ENCODE measurements at places on chromosomes 1 and 21.
A peak's percentile ranks its signal among the peaks of the same experiment; 100 is the strongest.

DNA sequence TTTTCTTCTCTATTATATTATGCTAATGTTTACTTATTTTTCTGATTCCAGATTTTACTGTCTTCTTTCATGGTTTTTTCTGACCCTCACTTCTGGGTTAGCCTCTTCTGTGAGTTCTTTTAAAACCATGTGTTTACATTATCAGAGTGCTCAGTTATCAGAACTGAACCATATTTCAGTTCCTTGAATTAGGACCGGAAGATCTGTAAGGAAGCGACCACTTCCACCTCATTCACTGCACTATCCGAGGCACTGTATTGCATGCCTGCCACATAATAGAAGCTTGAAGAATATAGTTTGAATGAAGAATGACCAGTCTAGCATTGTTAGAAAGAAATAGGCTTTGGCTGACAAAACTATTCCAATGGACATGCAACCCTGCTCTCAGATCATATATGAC lies 281.0 kb upstream of the DEPDC1 start:
- H3K27ac ChIP-seq: no peak overlapping the region
- no peak overlapping the region for H3K4me3 ChIP-seq

- no peaks in the 10 kb centered on the region for H3K36me3 ChIP-seq
- H3K27ac ChIP-seq: no peak overlapping the region
- no peak for DNase-seq
- no peak overlapping the region for H3K4me3 ChIP-seq
These were observed 50.4 kb upstream of the F3 start for GRCh38 chr1:94591823-94592570.

- no peak for DNase-seq
- no peak overlapping the region for H3K27ac ChIP-seq
- no peaks in the 10 kb centered on the region for H3K36me3 ChIP-seq
- no peaks in the 10 kb centered on the region for H3K27me3 ChIP-seq
- H3K4me1 ChIP-seq: peaks cover 35% of the 10 kb centered on the region
- peak overlapping the region; percentile 96 for H3K4me3 ChIP-seq
These were observed 2.7 kb downstream of the ZBTB7B start for GRCh38 chr1:155005076-155006011.

GRCh38 chr1:170200621-170201397 lies 55.0 kb downstream of the NTMT2 start:
- no peak overlapping the region for H3K27ac ChIP-seq
- no peaks in the 10 kb centered on the region for H3K27me3 ChIP-seq
- no peak for DNase-seq
- no peak overlapping the region for H3K4me3 ChIP-seq
- no peaks in the 10 kb centered on the region for H3K36me3 ChIP-seq
- peaks cover 12% of the 10 kb centered on the region for H3K4me1 ChIP-seq

- DNase-seq: no peak
- H3K27me3 ChIP-seq: no peaks in the 10 kb centered on the region
- no peaks in the 10 kb centered on the region for H3K4me1 ChIP-seq
- H3K4me3 ChIP-seq: no peak overlapping the region
- H3K27ac ChIP-seq: no peak overlapping the region
- no peaks in the 10 kb centered on the region for H3K36me3 ChIP-seq
These were observed 85.2 kb upstream of the EXO1 start for GRCh38 chr1:241762713-241763339.

GRCh38 chr1:56824938-56825337 lies 5.7 kb upstream of the FYB2 start:
- DNase-seq: no peak
- peaks cover under 1% of the 10 kb centered on the region for H3K4me1 ChIP-seq
- no peaks in the 10 kb centered on the region for H3K27me3 ChIP-seq
- H3K27ac ChIP-seq: no peak overlapping the region
- no peaks in the 10 kb centered on the region for H3K36me3 ChIP-seq
- H3K4me3 ChIP-seq: no peak overlapping the region

DNA sequence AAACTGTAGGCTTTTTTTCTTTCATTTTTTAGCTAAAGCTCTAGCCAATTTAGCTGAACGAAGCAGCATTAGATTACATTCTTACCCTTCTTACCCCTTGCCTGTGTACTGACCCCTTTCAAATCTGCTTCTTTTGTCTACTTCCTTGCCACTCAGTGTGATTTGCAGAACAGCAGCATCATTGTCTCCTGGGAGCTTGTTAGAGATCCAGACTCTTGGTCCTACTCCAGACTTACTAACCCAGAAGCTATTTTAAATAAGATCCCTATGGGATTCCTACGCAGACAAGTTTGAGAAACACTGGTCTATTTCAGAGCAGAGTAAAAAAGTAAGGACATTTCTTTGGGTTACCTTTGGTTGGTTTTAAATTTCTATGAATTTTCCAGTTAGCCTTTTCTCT lies 13.8 kb downstream of the LRRC39 start:
- DNase-seq: no peak
- no peak overlapping the region for H3K4me3 ChIP-seq
- H3K36me3 ChIP-seq: no peaks in the 10 kb centered on the region
- no peaks in the 10 kb centered on the region for H3K27me3 ChIP-seq
- H3K27ac ChIP-seq: no peak overlapping the region
- H3K4me1 ChIP-seq: no peaks in the 10 kb centered on the region

- no peak overlapping the region for H3K27ac ChIP-seq
- no peaks in the 10 kb centered on the region for H3K36me3 ChIP-seq
- no peak overlapping the region for H3K4me3 ChIP-seq
- no peak for DNase-seq
- H3K4me1 ChIP-seq: no peaks in the 10 kb centered on the region
These were observed 63.0 kb downstream of the KCNT2 start for GRCh38 chr1:196545222-196545621.

GRCh38 chr1:32052887-32053286 lies 19.9 kb upstream of the TMEM39B start:
- DNase-seq: no peak
- H3K36me3 ChIP-seq: peaks cover 72% of the 10 kb centered on the region
- H3K27ac ChIP-seq: no peak overlapping the region
- no peak overlapping the region for H3K4me3 ChIP-seq
- H3K4me1 ChIP-seq: no peaks in the 10 kb centered on the region

GRCh38 chr1:172344444-172344843 lies 76.0 kb upstream of the C1orf105 start:
- H3K4me1 ChIP-seq: peaks cover 25% of the 10 kb centered on the region
- no peaks in the 10 kb centered on the region for H3K36me3 ChIP-seq
- H3K4me3 ChIP-seq: no peak overlapping the region
- no peaks in the 10 kb centered on the region for H3K27me3 ChIP-seq
- no peak overlapping the region for H3K27ac ChIP-seq

DNA sequence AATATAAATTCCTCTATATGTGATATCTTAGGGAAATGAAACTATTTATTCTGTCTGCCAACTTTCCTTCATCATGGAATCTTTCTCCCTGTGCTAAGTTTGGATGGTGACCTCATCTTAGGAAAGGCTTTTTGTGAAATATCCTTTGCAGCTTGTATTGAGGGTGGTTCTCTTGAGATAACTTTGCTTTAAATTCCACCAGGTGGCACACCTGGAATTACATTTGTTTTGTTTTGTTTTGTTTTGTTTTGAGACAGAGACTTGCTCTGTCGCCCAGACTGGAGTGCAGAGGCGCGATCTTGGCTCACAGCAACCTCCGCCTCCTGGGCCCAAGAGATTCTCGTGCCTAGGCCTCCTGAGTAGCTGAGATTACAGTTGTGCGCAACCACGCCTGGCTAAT lies 7.6 kb upstream of the CD1A start:
- no peak overlapping the region for H3K4me3 ChIP-seq
- H3K27me3 ChIP-seq: no peaks in the 10 kb centered on the region
- DNase-seq: peak; percentile 20
- no peak overlapping the region for H3K27ac ChIP-seq
- no peaks in the 10 kb centered on the region for H3K36me3 ChIP-seq

DNA sequence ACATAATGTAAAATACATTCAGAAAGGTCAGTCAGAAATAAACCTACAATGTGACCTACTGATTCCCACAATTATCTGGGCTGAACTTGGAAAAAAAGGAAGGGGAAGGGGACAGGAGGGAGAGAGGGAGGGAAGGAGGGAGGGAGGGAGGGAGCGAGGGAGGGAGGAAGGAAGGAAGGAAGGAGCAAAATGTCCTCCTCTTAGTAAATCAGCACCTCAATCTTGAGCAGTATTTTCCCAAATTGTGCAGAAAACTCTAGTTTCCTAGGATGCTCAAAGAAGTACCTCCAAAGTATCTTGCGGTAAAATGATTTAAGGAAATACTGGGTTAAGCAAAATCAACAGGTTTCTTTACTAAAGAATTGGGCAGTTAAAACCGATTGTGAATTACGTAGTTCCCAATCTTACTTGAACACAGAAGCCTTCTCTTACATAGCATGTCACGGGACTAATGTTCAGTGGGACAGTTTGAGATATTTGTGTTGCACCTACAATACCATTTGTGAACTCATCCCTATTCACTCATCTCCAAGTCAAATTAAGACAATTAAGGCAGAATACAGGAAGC lies 51.0 kb upstream of the ASPM start:
- H3K36me3 ChIP-seq: no peaks in the 10 kb centered on the region
- peak overlapping the region; percentile 84 for H3K4me3 ChIP-seq
- DNase-seq: peak; percentile 27
- no peak overlapping the region for H3K27ac ChIP-seq

GRCh38 chr1:40783001-40783905 lies at the start of gene KCNQ4:
TSS of gene KCNQ4 (plus strand) at chr1:40783787. CDS start at chr1:40784094, 307 bp downstream.
- no peak within 1 kb of the TSS for H3K27ac ChIP-seq
- peak; percentile 84 for DNase-seq
- H3K27me3 ChIP-seq: peaks cover 53% of the 10 kb centered on the region
- no peaks in the 10 kb centered on the region for H3K36me3 ChIP-seq
- peaks cover 7% of the 10 kb centered on the region for H3K4me1 ChIP-seq

DNA sequence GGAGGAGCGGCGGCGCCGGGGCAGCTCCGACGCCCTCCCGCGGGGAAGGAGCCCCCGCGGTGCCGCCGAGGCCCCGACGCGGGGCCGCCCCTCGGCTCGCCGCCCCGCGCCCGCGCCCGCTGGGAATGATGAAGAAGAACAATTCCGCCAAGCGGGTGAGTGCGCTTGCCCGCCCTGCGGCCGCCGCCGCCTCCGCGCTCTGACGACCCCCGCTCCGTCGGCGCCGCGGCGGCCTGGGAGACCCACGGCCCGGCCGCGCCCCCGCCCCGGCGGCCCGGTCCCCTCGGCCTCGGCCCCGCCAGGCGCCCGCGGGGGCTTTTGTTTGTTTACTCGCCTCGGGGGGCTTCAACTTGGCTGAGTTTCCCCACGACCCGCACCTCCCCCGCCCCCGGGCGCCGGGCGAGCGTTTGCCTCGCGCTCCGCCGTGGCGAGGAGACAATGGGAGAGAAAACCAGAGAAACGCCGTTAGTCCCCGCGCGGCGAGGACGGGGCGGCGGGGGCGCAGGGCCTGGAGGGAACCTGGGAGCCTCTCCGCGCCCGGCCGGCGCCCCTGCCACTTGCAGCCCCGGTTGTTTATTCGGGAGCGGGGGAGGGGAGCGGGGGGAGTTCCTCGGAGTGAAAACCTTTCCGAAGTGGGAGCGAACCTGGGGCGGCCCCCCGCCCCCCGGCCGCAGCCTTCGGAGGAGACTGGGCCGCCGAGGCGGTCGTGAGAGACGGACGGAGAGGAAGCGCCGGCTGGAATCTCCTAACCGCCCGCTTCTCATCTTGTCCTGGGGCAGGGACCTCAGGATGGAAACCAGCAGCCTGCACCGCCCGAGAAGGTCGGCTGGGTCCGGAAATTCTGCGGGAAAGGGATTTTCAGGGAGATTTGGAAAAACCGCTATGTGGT lies 661 bp downstream of the PLEKHO1 start:
- DNase-seq: peak; percentile 63
- peaks cover 12% of the 10 kb centered on the region for H3K4me1 ChIP-seq
- H3K27ac ChIP-seq: no peak overlapping the region
- H3K27me3 ChIP-seq: peaks cover 33% of the 10 kb centered on the region

- no peaks in the 10 kb centered on the region for H3K4me1 ChIP-seq
- DNase-seq: no peak
- no peak overlapping the region for H3K4me3 ChIP-seq
- no peaks in the 10 kb centered on the region for H3K36me3 ChIP-seq
- no peak overlapping the region for H3K27ac ChIP-seq
These were observed 152.4 kb downstream of the LEPR start for GRCh38 chr1:65572701-65573421.

DNA sequence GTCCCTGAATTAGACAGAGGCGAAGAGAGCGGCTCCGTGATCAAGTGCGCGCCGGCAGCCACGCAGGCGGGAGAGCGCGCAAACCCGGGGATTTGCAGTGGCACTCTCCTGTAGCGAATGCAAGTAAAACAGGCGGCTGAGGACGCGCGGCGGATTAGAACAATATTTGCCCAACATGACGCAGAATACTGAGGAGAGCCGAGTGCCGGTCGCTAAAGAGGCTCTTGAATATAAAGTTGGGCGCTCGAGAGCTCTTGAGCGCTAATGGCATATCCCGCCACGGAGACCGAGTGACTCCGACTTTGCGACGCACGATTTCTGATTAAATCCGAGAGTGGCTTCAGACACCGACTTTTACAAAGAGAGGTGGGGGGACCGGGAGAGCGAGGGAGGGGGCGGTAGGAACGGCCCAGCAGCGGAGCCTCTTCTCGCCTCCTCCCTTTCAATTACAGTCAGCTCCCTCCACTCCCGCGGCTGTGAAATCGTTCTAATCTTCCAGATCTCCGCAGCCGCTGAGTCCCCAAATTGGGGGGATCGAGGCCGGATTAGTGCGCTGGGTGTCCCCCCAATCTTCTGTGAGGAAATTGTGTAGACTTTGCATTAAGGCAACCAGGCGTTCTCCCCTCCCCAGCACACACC lies 2.3 kb downstream of the PAX7 start:
- DNase-seq: peak; percentile 61
- peaks cover 50% of the 10 kb centered on the region for H3K4me1 ChIP-seq
- H3K27me3 ChIP-seq: peaks cover 99% of the 10 kb centered on the region
- no peak overlapping the region for H3K27ac ChIP-seq
- no peaks in the 10 kb centered on the region for H3K36me3 ChIP-seq

GRCh38 chr1:156697481-156697880 lies 7.9 kb downstream of the CRABP2 start:
- H3K27me3 ChIP-seq: no peaks in the 10 kb centered on the region
- no peak overlapping the region for H3K27ac ChIP-seq
- no peak for DNase-seq
- H3K36me3 ChIP-seq: no peaks in the 10 kb centered on the region

DNA sequence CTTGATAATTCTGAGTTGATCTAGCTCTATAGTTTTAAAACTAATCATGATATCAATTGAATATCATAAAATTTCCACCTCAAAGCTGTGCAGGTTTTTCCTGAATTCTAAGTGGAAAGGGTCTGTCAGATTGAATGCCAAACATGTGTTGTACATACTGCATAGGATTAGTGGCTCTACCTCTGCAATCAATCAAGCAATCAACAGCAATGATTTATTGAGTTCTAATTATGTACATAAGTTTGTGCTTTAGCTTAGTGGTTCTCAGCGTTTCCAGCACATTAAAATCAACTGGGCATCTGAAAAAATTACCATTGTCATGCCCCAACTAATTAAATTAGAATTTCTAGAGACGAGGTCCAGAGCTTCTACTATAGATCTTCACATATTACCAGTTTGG lies 251.5 kb downstream of the BACH1 start:
- no peak overlapping the region for H3K4me3 ChIP-seq
- H3K36me3 ChIP-seq: no peaks in the 10 kb centered on the region
- no peaks in the 10 kb centered on the region for H3K27me3 ChIP-seq
- H3K4me1 ChIP-seq: no peaks in the 10 kb centered on the region

Measured in GM23338 (cell line).